ENCODE measurements at places on chromosomes 2 and 18.

DNA sequence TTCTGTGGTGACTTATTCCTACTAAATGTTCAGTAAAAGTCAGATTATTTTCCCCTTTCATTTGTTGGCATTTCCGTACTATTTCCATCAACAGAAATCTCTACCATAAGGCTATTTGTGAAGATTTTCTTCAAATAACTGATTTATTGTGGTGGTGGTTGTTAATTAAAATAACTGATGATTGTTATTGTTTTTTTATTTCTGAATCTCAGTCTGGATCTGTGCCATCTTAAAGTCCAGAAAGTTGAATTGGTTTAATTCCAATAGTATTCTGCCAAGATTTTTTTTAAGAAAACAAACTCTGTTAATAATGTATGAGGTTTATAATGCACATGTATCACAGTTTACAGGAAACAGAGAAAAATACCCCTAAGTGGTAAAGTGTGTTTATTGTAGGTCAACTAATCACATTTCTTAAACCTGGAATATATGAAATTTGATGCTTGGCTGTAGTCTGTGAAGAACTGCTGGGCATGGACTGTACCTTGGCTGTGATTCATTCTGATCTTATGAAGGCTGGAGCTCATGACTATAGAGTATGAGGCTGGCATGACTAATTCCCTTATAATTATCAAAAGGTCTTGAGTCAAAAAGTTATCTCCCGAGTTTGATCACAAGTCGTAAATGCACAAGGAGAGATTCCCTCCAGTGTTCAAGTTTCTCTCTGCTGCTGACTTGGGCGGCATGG, 134.2 kb upstream of the RND3 start:
- DNase-seq: no peak

DNA sequence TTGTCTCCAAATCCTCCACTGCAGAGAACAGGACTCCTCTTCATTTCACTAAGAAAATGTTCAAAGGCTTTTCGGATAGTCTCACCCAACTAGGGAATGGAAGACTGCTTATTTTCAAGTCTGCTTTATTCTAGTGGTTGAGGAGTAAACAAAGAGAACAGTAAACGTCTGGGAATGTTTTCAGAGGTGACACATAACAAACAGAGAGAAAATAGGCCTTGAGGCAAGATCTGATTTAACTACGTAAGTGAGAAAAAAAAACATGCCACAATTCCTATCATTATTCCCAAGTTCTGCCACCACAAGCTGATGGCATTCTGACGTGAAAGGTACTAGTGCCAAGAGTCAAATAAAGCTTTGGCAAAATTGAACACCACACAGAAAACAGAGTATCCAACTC, 16.7 kb upstream of the WIPF1 start:
- DNase-seq: no peak

DNA sequence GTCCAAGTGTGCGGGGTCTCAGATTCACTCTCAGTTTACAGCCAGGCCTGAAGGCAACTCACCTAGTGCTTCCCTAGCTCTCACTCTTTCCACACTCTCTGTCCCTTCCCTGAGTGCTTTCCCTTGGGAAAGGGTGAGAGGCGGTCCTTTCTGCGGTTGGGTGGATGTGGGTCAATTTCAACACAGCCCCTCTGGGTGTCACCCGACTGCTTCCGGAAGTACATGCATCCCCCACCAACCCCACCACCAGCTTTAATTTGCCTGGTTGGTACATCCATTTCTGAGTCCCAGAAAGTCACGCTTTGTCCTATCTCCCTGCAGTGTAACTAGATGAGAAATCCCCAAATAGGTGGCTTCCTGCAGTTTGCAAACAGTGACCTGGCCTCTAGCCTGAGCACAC, 307.3 kb upstream of the MEIS1 start:
- no peak for DNase-seq

DNA sequence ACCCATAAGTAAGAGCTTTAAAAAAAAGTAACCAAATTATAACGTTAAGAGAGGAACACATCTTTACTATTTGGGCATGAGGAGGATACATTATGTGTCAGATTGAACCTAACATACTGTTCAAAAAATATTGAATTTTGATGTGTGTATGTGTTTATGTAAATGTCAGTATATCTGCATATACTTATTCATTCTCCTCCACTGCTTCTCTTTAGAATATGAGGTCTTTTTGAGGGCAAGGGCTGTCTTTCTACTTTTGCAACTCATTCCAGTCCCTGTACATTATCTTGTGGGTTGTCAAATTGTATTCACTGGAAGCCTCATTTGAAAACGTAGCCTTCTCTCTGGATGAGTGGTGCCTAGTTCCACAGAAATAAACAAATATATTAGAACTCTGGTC, 509.4 kb upstream of the HNMT start:
- no peak for DNase-seq

GRCh38 chr18:55372209-55372608, 215.8 kb downstream of the TCF4 start:
- DNase-seq: no peak

GRCh38 chr2:70901227-70902066, 34.3 kb upstream of the ATP6V1B1 start:
- no peak for DNase-seq

DNA sequence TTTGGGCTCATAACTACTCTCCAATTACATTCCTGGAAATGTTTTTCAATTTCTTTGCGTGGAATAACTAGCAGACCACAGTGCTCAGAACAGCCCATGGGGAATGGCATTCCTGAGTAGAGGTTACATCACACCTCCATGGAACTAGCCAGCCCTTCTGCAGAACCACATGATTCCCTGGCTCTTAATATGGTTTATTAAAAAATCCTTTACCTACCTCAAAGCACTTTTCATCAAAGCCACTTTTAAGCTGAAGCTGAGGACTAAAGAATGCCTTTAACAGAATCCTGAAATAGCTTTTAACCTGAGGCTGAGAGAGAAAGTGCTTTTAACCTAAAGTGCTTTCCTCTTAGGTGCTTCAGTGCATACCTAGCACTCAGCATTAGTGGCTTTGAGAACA, 376.3 kb downstream of the ARHGAP15 start:
- no peak for DNase-seq

GRCh38 chr2:45627911-45628310, 16.8 kb upstream of the SRBD1 start:
- DNase-seq: no peak

GRCh38 chr18:74508366-74508765, 12.2 kb downstream of the CNDP2 start:
- DNase-seq: no peak

DNA sequence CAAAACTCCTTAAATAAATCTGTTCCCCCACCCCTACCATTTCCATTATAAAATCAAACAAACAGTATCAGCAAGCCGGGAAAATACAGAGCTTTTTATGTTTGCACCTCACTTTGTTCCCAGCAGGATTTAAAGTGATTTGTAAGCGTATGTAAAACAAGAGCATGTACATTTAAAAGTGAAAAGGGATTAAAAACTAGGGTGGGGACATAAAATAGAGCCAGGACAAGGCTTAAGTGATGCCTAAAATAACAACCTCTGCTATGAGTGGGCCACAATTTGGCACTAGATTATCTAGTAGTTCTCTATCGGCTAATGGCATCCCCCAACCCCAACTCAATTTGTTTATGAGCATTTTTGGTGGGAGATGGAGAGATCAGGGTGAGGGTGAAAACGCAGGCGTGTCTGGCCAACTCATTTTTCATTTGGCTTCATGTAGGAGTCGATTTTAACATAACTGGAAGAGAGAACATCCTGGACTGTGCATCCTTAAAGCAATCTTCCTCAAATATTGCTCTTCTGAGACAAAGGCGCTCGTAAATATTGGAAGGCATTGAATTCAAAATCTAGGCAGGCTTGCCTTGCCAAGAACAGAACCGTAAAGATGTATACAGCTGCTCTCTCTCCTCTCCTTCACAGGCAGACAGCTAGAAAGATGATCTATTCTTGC, 34.5 kb upstream of the TSPYL6 start:
- DNase-seq: no peak

GRCh38 chr18:11464129-11464528, 145.3 kb upstream of the SLC35G4 start:
- no peak for DNase-seq

- no peak for DNase-seq
These were observed 35.4 kb upstream of the DARS1 start for GRCh38 chr2:136020831-136021230.

GRCh38 chr2:58039170-58039611, 7.4 kb upstream of the VRK2 start:
- no peak for DNase-seq

DNA sequence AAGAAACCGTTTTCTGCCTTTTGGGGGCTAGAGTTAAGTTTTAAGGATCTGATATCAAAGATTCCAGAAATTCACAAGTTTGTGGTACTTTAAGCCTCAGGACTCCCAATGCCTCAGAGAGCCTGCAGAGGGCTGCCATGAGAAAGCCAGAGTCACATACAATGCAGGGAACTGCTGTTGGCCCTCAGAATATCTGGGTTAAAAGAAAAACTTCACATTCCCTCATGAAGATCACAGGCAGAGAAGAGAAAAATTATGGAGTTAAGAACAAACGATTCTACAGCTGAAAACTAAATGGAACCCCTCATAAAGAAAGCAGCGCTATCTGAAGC, 39.5 kb downstream of the HDAC4 start:
- no peak for DNase-seq

DNA sequence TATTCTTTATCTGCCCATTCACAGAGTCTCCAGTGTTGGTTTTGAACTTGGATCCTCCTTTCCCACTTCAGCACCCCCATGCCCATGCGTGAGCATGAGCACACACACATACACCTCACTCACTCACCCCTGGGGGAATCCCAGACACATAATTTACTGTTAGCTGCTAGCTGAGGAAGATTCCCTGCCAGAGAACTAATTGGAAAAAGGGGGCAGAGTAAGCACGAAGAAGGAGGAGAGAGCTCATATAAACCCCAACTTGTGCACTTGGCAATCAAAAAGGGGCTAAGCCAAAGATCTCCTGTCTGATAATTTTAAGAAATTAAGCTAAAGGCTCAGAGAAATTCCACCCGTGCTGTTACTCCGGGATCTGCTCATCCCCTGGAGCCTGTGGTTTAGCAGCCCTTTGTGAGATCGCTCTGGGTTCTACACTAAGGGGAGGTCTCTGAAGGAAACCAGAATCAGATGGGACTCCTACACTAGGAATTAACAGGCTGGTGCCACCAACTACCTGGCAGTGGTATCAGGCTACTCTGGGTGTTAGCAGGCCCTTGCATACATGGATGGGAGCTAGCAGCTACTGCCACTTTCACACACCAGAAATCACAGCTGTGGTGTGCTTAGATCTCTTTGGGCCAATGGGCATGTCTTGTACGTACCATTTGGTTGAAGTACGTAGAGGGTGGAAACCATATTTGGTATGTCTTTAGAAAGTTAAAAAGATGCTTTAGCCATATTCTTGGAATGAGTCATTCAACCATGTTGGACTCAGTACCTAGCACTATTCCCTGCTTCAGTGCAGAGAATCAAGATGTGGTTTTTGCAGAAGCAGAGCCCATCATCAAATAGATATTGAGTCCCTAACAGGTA, 95.6 kb upstream of the SLC14A2 start:
- no peak for DNase-seq

- no peak for DNase-seq
These were observed 24.2 kb downstream of the XDH start for GRCh38 chr2:31390324-31390723.

DNA sequence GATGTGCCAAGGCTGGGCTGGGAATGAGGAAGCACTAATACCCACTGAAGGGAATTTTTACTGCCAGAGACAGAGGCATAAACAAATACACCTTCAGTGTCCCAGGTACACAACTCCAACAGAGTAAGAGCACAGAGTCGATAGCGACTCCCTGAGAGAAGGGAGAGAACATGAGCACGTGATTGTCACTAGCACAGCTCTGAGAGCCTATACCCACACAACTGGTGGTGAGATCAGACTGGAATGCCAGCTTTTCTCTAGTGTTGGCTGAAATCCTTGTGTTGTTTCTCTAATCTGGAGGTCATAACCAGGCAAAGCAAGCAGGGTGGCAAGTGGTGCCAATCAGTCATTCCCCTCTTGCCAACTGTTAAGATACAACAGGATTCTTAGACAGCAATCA, 377.2 kb downstream of the CNTNAP5 start:
- no peak for DNase-seq

- DNase-seq: no peak
These were observed 136.1 kb downstream of the DNAH6 start for GRCh38 chr2:84652431-84652830.

DNA sequence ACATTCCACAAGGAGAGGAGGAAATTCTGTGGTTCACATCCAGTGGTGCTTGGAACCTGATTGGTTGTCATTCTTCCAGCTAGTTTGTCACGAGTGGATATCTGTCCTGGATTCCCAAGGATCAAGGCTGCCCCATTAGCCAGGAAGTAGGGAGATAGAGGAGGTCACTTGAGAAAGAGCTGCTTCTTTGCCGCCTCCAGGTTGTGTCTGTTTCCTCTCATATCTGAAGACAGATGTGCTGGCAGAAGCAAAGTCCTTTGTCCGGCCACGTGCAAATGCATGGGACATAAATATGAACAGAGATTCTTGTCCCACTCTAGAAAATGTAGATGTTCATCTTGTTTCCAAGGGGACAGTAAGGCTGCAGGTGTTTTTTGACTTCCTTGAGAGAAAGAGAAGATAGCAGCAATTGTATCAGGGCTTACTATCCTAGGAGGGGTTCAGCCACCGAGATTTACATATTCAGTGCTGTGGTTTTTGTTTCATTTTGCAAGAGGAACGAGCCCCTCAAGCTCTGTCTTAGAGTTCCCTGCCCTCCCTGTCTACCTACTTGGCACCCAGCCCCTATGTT, 174.4 kb downstream of the RPIA start:
- DNase-seq: no peak

DNA sequence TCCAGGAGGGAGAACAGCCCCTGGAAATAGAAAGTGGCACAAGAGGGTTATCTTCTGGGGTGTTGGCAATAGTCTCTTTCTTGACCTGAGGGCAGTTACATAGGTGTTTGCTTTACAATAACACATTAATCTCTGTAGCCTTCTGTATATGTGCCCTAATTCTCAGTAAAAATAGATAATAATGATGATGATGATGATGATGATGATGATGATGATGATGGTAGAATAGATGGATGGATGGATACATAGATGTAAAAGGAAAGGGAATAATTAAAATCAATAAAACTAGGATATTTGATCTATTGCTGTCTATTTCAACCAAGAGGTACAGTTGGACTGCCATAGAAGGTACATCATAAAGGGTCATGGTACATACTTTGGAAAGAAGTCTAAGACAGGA, 177.7 kb upstream of the VWC2L start:
- DNase-seq: no peak

DNA sequence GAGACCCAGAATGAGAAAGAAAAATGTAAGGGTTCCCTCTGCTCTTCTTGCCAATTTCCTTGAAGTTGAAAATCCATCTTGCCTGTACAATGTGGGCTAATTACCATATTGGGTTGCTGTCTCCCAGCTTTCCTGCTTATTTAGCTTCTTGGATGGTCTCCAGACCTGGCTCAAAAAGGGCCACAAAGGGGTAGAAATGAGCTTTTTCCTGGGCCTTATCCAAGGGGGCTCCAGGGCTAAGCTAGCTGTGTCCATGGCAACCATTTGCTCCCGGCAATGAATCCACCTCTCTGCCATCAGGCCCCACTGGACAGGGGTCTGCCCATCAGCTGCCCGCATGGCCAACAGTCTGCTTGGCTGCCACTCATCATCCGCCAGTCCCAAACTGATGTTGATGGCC, 85.0 kb downstream of the BOD1L2 start:
- peak; percentile 58 for DNase-seq
